ENCODE measurements at places on chromosomes 4 and X. TPM values are rescaled to one million over a fixed set of nuclear protein-coding genes. Genes with fewer than 3 reads are reported as not detected.

CXCL1 gene
- 0.22 TPM for total RNA-seq

CFI gene
- 0.94 TPM for total RNA-seq

MAGEA11 gene
- total RNA-seq = not detected

NUP62CL gene
- total RNA-seq = 29.7 TPM

SGMS2 gene
- 0.09 TPM for total RNA-seq

CXCL6 gene
- not detected for total RNA-seq

CT45A10 gene
- total RNA-seq = 107 TPM

CCNB3 gene
- not detected for total RNA-seq

ZNF185 gene
- total RNA-seq = 0.40 TPM

TMPRSS11B gene
- not detected for total RNA-seq

DRP2 gene
- total RNA-seq = 0.09 TPM

CLDN22 gene
- total RNA-seq = not detected

MAGED1 gene
- 31.3 TPM for total RNA-seq

ATP8A1 gene
- total RNA-seq = 0.38 TPM

SLC10A7 gene
- 13.9 TPM for total RNA-seq

HMX1 gene
- not detected for total RNA-seq

VEGFC gene
- not detected for total RNA-seq

VCX3B gene
- total RNA-seq = 2.6 TPM

CLRN2 gene
- not detected for total RNA-seq

ADH1C gene
- total RNA-seq = 0.40 TPM

GAB1 gene
- 10.3 TPM for total RNA-seq

PPP1R3F gene
- total RNA-seq = 0.81 TPM

PNMA6F gene
- total RNA-seq = not detected

Data from K562 (cell line).